ENCODE measurements at places on chromosomes 5 and 9.

DNA sequence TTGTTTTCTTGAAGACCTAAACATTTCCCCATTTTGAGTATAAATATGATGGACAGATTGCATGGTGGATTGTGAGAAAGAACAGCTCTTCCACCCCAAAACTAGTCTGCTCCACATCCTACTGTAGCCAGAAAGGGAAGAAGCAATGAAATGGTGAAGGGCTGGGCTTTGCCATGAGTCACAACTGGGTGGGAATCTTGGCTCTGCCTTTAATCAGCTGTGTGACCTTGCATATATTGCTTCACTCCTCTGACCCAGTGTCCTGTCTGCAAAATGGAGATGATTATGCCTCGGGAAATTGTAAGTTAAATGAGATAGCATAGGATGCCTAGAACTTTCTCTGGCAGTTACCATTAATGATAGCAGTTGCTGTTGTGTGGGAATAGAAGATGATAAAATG lies 101.9 kb downstream of the PDE8B start:
- DNase-seq: no peak

DNA sequence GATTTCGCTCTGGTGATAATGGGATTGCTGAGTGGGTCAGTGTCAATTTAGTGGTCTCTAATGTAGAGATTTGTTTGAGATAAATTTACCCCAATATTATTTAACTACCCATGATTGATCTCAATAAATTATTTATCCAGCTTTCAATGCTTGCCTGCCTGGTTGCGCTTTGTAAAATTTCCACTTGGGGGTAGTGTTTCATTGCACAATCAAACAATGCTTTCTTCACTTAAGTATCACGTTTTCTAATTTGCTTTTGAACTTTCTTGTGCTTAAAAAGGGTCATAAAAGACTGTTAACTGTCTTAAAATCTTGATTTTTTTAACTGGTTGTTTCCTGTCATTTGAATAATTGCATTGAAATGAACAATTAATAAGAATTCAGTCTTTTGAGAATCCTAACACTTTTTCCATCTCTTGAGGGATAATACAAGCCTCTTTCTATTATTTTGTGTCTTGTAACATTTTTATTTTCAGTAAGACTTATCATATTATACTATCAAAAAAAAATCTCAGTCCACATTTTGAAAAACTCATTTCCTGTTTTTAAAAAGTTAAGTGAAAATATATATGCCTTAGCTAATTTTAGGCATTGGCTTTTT lies 18.7 kb downstream of the HSD17B4 start:
- DNase-seq: peak; percentile 25

DNA sequence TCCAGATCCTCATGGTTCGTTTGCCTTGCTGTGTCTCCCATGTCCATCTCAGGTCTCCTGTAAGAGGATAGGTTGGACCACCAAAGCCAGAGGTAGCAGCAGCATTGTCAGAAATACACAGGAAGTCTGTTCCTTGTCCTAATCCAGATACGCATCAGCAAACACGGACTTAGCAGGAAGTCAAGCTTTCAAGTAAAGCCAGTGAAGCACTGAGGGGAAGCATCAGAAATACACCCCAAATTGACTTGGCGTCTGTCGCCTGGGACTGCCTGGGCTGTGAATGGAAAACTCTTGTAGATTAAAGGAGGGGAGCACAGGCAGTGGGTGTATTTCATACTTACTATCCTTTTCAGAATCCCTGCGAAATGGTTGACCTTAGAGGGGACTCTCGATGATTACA lies 171.3 kb downstream of the PSAT1 start:
- peak; percentile 10 for DNase-seq

- DNase-seq: no peak
These were observed 54.5 kb upstream of the FST start for GRCh38 chr5:53425687-53426511.

DNA sequence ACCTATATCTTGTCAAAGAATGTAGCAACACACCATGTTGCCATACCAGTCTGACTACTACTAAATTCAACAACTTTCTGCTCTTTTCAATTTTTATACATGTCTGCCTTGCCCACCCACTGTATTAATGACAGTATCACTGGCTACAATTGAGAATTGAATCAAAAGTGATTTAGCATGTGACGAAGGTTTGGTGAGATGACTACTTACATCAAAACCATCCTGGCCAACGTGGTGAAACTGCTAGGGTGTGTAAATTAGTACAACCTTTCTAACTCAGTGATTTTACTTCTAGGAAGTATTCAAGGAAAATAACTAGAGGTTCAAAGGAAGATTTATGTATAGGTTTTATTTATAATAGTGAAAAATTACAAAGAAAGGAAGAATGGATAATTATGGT lies 109.8 kb downstream of the UNC13B start:
- no peak for DNase-seq

DNA sequence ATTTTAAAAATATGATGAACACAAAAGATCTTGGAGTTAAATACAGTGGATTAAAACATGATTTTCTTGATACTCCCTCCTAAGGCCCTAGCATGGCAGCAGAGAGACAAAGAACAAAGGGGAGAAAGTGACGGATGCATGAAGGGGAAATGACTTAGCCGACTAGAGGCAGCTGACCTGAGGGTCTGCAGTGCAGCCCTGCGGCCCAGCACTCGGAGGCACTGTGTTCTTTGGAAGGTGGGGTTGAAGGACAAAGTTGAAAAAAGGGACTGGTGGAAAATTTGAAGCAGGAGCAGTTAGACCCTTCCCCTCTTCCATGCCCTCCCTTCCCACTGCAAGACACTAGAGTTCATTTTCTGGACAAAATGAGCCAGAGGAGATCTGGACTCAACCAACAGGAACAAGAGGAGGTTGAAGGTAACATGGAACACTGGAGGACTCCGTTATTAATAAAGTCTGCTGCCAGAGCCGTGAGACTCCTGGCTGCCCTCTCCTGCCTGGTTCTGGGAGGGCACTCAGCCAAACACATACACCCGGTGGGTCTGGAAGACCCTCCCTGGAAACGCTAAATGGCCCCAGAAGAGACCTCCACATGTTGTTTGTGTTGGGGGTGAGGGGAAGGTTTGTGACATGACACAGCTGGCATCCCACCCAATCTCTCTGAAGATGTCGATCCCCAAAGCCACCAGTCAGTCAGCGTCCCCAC lies 98.1 kb downstream of the JMY start:
- no peak for DNase-seq

DNA sequence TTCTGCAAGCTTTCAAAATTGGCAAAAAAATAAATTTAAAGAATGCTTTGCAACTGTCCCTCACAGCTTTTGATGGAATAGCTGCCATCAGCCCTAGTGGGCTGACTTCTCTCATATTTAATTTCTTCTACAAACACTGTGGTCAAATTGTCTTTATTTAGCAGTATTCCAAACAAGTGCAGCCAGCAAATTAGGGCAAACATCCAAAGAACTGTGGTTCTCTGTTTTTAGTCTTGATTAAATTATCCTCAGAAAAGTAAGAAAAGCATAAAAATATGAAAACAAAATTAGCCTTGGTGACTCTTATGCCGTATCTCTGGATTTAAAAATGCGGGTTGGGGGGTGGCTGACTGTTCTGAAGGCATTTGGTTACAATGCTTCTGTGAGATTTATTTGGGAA lies 95.8 kb upstream of the RETREG1 start:
- DNase-seq: no peak

DNA sequence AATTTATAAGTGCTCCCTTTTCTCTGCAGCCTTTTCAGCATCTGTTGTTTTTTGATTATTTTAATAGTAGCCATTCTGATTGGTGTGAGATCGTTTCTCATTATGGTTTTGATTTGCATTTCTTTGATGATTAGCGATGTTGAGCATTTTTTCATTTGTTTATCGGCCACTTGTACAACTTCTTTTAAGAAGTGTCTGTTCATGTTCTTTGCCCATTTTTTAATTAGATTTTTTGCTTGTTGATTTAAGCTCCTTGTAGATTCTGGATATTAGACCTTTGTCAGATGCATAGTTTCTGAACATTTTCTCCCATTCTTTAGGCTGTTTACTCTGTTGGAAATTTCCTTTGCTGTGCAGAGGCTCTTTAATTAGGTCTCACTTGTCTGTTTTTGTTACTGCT lies 46.3 kb downstream of the FYB1 start:
- no peak for DNase-seq

DNA sequence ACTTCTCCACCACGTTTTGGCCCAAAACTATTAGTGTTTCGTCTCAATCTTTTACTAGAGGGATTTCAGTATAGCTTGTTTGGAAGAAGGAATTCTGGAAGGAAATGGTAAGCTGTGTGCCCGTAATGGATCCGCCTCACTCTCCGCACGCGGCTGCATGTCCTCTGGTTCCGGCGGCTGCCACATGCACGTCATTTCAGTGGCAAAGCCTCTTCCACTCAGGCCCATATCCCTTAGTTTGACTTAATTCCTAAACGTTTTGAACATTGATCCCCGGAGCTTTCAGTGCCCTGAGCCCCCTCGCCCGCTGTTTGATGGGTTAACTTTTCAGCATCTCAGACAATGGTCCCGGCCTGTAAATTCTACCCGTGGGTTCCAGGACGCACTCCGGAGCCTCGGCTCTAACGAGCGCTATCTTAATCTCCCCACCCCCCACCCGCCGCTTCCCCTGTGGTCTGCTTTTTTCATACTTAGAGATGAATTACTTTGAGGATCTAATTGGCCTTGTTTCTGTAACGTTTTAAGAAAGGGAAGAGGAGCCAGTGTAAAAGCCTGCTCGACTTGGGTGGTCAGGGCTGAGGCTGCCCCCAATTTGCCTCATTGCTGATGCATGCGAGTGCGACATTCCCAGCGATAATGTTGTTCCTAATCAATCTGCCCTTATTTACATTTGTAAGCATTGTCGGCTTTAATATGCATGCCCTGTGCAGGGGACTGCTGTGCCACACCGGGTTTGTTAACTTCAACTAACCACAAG lies 4.6 kb downstream of the PTCH1 start:
- DNase-seq: peak; percentile 33

DNA sequence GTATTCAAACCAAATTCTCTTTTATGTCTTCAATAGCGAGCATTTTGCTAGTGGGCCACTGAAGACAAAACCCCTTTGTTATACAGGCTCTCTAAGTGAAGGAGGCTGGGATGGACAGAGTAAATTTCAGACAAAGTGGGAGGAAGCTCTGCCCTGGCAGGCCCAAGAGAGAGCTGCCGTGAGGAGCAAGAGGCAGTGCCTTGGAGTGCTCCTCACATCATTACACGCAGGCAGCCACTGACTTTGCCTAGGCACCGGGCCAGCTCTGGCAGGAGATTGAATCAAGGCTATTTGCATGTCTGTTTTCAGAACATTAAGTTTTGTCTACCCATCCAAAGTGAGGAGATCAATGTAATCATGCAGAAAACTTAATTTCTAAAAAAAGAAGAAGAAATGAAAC lies 167.7 kb downstream of the CCDC192 start:
- DNase-seq: peak; percentile 15

- no peak for DNase-seq
These were observed 40.2 kb upstream of the DTWD2 start for GRCh38 chr5:119028575-119028974.

DNA sequence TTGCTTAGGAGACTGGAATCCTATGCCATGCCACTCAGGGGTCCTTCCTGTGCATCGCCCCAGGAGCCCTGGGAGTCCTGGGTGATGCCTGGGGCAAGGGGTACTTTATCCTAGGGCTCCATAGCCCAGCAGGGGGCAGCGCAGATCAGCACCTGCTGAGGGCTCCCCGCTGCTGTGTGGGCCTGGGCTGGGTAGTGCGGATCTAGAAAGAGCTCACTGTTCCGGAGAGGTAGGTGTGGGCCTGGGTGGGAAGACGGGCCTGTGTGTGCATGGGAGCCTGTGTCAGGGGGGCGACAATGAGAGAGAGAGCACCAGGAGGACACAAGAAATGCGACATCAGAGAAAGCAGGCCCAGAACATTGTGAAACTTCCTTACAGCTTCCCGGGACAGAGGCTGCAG lies 11.4 kb upstream of the DAB2IP start:
- peak; percentile 48 for DNase-seq

DNA sequence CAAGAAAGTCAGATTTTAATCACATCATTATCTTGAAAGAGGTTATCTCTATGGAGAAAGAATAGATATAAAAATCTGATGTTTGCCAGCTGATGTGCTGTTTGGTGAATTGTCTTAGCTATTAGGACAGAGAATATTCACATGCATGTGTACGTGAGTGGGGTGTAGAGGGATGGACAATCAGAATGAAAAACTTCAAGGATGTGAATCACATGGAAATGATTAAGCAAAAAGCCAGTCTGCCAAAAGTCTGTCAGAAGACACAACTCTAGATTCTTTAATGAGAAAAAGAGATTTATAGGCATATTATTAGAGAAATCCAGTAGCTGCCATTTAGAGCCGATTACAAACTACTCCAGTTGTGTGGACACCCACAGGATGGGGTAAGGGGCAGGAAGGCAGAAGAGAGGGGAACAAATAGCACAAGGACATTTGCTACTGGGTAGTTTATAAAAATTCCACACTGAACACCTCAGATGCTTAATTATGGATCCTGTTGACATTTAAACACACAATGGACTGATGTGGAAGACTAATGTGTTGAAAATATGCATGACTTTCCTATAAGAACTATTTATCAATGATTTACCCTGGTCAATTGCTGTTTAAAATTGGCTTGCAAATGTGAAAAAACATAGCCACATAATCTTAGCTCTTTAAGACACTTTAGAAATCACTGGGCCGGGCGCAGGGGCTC lies 127.4 kb downstream of the PTTG1 start:
- DNase-seq: peak; percentile 91

DNA sequence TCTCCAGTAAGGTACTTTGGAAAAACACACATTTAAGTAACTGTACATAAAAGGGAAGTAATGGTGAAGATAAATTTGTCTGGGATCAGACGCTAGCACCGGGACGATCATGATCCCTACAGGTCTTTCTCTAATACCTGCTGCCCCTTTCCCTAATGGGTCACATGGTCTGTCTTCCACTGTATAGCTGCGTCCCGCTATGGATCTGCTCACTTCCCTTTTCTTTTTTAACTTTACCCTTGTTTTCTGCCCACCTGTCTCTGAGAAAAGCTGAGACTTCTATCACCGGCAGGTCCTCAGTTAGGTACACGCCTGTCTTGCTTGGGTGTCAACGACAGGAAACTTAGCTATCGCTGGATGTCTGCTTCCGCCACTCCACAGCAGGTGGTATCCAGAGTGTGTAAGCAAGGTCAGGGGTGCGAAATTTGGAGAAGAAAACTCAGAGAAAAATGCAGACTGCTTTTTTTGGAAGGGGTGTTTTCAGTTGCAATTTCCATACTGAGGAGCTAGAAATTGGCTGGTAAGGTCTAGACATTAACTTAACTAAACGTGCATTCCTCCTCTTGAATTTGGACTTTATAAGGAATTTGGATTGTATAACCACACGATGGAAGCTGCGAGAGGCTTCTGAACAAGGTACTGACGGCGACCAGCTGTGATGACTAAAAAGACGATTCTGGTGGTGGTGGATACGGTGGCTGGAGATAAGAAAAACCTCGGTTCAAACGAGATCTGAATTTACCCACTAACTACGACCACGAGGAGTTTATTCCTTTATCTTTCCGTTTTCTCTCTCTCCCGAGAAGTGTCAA lies 1.1 kb upstream of the ICE1 start:
- no peak for DNase-seq

GRCh38 chr5:51392689-51393199 lies 9.5 kb downstream of the ISL1 start:
- no peak for DNase-seq
